H54 (cell line): ENCODE measurements at places on chromosomes 6 and 20.

DNA sequence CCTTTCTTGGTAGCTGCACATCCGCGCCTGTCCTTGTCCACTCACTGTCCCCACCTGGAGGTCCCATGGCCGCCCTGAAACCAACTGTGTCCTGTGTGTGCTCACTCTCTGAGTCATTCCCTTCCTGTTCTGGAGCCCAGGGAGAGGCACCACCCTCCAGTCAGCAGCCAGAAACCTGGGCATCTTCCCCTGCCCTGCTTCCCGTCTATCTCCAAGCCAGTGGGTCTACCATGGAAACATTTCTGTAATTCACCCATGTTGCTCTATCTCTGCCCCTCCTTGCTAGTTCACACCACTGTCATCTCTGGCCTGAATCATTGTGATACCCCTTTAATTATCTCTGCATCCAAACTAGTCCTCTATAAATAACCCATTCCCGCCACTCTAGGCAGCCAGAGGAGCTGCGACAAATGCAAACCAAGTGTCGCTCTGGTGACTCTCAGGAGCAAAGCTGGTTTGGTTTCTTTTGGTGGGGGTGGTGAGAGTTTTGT, 28.8 kb upstream of the SYNJ2 start:
- peak; percentile 33 for DNase-seq

GRCh38 chr6:139371421-139372203, 2.8 kb downstream of the CITED2 start:
- DNase-seq, result no peak

GRCh38 chr20:59378396-59378795, 78.0 kb downstream of the EDN3 start:
- DNase-seq, result no peak

- no peak for DNase-seq
Observed at GRCh38 chr6:89562093-89562973, 76.2 kb downstream of the LYRM2 start.

GRCh38 chr6:158509465-158509864, 50.4 kb upstream of the TMEM181 start:
- DNase-seq, result no peak

DNA sequence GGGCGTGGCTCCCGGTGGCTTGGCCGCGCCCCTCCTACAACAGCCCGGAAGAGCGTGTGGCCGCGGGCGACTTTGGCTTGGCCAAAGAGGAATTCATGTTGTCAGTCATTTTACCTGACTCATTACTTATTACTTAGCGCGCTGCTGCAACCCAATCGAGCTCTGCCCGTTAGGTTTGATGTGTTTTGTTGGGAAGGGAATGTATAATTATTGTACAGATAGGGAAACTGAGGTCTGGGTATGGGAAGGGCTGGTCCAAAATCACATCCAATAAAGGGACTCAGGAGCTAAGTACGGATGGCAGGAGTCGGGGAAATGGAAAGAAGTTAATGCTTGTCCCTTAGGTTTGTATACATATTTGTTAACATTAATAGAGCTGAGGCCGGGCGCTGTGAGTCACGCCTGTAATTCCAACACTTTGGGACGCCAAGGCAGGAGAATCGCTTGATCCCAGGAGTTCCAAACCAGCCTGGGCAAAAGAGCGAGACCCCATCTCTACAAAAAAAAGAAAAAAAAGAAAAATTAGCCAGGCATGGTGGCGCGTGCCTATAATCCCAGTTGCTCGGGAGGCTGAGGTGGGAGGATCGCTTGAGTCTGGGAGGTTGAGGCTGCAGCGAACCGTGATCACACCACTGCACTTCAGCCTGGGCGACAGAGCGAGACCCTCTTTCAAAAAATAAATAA, 639 bp upstream of the ZNF335 start:
- DNase-seq, result no peak
